Hypothalamus (tissue), 51 donors: ENCODE measurements at places on chromosomes 3 and 15.

DNA sequence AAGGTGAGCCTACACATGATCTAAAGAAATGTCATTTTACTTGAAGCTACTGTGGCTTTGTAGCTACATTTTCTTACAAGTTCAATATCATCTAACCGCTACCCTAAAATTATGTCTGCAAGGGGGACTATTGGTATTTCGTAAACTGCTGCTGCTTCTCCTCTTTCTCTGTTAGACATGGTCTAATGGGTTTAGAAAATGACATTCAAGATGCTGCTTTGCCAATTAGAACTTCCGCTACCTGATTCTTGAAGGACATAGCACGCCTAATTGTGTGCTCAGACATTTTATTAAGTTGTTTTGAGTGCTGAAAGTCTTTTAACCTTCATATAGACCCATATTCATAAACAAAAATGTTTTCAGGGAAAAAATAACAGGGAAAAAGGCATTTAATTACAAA is 283.7 kb upstream of the ICE2 start:
- DNase-seq = no peak

DNA sequence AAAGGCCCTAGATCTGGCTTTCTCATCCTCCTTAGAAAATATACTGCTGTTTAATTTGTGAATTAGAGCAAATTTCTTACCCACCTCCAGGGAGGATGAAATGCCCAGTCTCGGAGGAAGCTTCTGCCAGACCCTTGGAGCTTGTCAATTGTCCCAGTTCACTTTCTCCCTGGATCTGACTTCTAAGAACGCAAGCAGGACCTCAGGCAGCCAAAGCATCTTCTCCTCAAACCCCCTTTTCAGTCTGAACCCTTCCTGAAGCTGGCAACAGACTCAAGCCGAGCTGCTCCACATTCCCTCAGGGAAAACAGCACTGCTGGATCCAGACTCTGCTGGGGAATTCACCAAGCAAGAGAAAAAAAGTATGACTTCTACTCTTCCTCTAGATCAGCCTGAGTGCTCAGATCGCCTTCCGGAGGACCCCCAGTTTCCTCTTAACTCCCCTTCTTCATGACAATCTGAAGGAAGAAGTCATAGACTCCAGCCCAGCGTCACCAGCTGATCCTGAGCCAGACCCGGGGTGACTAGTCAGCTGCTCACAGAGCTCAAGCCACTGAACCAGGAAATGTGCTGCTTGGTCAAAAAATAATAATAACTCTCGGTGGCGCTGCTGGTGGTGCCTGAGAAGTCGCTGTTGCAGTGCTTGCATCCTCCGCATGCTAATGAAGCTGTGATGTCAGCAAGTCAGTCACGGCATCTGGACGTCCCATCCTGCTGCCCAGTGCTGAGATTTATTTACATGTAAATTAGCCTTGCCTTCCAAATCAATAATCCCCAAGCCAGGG is at the start of gene PRICKLE2:
Gene PRICKLE2, minus strand, starts transcription at position 641 of the 785 bp plus-strand sequence. CDS start 26,539 bp downstream, outside the sequence.
- DNase-seq = peak; percentile 79

DNA sequence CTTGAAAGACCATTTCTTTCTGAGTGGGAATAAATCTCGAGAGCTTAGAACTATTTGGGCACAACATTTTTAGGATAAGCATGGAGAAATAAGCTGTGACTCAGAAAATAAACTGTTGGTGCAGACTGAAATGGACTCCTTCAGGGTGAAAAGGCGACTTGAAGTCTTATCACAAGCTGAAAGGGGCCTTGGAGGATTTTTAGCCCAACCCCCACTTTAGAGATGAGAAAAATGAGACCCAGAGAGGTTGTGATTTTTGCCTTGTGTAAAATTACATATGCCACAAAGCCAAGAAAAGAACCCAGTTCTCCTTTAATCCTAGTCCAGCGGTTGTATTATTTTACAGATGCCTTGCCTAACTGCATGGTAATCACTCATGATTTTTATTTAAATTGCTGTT is 1.5 kb downstream of the ATP1B3 start:
- no peak for DNase-seq

- no peak for DNase-seq
Measured at GRCh38 chr3:44476963-44477311, 533 bp downstream of the ZNF445 start.

DNA sequence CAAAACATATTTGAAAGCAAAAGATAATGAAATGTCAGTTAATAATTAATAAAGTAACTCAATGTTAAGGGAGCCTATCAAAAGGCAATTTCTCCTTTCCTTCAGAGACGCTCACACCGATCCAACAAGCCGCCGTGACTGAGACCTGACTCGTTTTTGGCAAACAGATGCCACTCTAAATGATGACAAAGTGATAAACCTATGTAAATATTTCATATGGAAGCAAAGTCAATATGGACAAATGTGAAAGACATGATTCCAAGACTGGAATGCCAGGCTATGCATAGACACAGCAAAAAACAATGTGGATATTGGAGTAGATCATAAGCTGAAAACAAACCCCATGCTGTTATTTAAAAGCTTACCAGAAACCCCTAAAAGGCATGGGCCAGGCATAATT is 137.2 kb upstream of the SUCLG2 start:
- DNase-seq = no peak

DNA sequence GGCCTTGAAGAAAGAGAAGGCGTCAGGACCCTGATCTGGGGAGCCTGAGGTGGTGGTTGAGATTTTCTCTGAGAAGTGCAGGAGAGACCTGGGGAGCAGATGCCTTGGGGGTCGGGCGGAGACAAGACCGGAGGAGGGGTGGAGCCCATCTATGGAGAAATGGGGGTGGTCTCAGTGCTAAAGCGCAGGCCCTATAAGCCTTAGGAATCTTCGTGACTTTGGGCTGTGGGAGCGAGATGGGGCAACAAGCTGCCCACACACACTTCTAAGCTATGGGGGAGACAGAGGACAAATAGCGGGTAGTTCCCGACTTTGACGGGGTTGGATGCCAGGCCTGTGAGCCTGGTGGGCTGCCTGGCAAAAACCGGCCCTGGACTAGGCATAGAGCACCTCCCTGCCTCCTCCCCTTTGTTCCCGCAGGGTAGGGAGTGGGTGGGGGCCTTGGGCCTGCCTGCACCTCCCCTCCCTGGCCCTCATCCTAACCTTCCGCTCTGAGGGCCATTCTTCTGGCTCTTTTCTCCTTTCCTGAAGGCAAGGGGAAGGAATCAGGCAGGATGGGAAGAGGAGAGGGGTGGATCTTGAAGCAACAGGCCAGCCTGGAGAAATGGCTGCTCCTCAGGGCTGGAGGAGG is 880 bp downstream of the NISCH start:
- no peak for DNase-seq

DNA sequence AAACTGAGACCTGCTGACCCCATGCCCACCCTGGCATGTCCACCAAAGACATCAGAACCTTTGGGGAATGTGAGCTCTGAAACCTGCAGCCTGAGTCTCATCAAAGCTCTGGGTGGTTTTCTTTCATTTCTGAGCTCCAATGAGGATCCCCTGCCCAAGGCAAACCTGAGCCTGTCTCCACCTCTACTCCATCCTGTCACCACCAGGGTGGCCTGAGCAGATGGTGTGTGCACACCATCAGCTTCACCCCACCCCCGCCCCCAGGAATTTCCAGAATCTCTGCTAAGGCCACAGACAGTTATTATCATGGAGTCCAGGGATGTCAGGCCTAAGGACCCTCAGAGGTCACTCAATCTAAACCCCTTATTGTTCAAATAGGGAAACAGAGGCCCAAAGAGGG is 1.3 kb downstream of the XIRP1 start:
- DNase-seq = no peak

GRCh38 chr15:52789601-52790168 is 451 bp downstream of the ONECUT1 start:
- no peak for DNase-seq

GRCh38 chr3:177410730-177411129 is 213.4 kb upstream of the TBL1XR1 start:
- no peak for DNase-seq

DNA sequence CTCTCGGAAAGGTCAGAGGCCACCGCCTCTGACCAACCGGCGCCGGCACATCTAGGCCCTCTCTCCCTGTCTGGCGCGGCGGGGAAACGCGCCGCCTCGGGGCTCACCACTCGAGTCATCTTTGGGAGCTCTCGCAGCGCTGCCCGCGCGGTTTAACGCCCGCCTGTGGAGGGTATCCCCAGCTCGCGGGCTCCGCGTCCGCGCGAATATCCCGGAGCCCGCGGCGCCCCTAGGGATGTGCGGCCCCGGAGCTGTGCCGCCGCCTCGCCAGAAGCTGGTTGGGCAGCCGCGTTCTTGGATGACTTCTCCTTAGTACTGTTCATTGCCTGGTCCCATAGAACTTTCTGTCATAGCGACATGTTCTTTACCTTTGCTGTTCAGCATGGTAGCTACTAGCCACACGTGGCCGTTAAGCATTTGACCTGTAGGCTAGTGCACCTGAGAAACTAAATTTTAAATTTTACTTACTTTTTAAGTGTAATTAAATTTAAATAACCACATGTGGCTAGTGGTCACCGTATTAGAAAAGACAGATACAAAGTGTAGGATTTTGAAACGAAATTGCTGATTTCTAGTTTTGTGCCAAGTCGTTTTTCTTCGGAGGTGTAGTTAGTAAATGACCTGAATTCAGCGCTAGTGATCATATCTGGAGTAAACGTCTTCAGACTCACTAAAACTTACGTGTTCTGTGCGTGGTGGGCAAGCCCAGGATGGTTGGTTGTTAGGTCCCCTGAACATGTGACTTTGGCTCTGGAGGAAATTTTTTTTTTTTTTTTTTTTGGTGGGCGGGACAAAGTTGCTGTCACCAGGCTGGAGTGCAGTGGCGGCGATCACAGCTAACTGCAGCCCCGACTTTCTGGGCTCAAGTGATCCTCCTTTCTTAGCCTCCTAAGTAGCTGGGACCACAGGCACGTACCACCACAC is 835 bp downstream of the ARIH2 start:
- no peak for DNase-seq

GRCh38 chr15:98085003-98085639 is 124.6 kb downstream of the ARRDC4 start:
- DNase-seq = no peak

- no peak for DNase-seq
Measured at GRCh38 chr3:100449214-100449613, 43.2 kb upstream of the TMEM45A start.

GRCh38 chr3:71862371-71863140 is 77.6 kb upstream of the PROK2 start:
- DNase-seq = no peak

- no peak for DNase-seq
Measured at GRCh38 chr3:16031434-16031833, 143.0 kb upstream of the GALNT15 start.

DNA sequence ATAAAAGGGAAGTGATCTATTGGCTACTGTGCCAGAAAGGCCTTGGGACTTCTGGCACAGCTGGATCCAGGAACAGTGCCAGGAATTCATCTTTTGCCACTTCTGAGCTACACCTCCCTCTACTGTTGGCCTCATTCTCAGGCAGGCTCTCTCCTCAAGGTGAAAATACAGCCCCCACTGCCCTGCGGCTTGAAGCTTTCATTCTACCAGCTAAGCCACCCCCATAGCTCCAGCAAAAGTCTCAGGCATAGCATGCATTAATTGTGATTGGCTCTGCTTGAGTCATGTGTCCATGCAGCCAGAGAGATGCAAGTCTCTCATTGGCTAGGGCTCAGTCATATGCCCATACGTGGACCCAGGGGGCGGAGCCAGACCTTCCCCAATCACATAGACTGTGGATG is 142.4 kb downstream of the TPRA1 start:
- DNase-seq = no peak

DNA sequence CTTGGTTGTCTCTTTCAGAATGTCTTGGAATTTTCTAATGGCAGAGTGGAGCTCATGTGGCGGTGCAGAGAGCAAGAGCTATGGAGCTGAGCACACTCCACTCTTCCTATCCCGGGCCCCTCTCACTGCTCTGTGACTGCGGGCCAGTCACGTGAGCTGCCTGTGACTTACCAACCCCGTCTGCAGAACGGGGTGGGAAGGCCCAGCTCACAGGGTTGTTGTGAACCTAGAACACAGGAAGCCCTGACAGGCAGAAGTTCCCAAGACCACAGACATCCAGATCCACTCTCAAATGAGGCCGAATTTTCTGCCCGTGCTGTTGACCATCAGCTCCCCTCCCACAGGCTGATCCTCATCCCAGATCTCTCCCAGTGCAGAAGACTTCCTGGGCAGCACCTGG is 35.5 kb upstream of the PLXNA1 start:
- no peak for DNase-seq

GRCh38 chr3:186090901-186091300 is 18.0 kb downstream of the ETV5 start:
- DNase-seq = no peak

DNA sequence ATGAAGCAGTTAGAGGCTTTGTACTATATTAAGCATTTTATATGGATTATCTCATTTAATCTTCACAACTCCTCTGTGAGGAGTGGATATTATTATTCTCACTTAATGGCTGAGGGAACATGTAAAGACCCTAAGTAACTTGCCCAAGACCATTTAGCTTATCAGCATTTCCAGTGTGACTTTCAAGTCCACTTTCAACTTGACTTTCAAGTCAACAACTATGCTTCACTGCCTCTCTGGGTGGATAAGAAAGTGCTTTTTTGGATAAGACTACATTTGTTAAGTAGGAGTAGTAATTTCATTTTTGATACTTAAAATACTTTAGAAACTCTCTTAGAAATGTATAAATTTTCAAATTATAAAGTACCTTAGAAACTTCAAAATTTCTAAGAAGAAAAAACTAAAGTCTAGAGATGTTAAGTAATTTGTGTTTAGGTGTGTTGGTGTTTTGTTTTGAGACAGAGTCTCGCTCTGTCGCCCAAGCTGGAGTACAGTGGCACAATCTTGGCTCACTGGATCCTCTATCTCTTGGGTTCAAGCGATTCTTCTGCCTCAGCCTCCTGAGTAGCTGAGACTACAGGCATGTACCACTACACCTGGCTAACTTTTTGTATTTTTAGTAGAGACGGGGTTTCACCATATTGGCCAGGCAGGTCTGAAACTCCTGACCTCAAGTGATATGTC is 71.8 kb downstream of the MINDY2 start:
- DNase-seq = no peak

- DNase-seq = no peak
Measured at GRCh38 chr3:44762170-44762677, 630 bp downstream of the KIF15 start.

DNA sequence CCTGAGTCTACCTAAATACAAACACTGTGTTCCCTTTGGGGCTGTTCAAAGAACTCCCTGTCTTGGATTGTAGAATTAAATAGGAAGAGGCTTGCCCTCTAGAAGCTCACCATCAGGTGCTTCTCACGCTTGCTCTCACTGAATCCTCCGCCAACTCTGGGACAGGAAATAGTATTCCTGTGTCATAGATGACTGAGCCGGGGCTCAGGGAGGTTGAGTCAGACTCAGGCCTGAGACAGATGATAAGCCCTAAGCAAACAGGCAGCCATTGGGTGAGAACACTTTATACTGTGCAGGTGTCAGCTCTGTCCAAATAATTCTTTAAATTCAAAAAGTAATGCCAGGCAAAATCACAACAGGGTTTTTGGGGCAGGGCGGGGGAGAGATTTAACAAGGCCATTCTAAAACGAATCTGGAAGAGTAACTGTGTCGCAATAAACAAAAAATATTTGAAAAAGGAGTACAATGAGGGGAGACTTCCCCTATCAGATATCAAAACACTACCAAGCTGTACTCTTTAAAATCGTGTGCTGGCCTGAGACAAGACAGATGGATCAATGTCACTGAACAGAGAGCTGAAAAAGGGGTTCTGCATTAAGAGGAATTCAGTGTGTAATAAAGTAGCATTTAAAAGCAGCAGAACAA is 59.0 kb downstream of the EPHB3 start:
- no peak for DNase-seq
